ENCODE measurements at places on chromosomes 2 and 18.

DNA sequence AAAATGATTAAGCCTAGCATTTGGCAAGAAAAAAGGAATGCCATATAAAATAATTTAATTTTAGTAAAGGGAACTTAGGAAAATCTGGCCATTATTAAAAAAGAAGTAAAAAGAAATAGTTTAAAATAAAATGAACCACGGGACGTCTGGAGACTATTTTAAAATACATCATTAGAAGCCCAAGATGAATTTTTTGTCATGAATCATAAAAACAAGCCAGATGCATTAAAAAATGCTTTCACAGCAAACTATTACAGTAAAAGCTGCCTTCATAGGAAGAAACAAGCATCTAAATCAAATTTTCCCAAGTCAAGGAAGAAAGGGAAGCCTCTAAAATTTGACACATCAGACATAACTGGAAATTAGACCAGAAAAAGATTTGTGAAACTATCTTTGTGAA is 33.0 kb downstream of the COL5A2 start:
- DNase-seq: no peak

DNA sequence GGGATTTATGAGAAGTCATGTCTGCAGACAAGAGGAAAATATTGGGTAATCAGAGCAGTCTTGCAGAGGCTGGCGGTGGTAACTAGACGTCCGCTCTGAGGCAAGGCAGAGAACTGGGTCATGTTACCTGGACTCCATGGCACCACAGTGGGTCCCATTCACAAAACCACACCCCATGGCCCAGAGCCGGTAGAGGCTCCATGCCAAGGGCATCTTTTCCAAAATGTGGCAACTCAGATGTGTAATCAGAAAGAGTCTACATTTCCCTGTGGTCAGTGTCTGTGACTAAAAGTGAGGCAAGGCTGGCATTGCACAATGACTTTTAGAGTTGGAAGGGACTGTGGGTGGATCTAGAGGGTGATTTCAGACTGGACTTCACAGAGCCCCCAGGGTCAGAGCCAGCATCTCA is 113.1 kb downstream of the MREG start:
- DNase-seq: peak; percentile 66

- no peak for DNase-seq
Measured at GRCh38 chr2:240269380-240269779, 128.9 kb upstream of the OTOS start.

DNA sequence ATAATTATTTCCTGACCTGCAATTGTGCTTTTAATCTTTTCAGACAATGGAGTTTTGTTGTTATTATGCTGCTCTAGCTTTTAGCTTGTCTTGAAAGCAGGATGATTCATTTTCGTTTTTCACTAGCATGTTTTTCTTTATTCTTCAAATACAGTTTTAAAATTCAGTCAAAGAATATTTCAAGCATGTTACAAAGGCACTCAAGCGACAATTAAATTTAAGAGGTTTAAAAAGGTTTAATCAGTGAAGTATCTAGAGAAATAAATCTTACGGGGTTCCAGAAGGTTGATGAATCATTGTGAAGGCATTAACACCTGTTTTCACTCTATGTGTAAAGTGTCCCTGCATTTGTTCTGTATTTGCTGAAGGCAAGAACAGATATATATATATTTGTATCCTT is 390.7 kb upstream of the TMEFF2 start:
- DNase-seq: no peak

DNA sequence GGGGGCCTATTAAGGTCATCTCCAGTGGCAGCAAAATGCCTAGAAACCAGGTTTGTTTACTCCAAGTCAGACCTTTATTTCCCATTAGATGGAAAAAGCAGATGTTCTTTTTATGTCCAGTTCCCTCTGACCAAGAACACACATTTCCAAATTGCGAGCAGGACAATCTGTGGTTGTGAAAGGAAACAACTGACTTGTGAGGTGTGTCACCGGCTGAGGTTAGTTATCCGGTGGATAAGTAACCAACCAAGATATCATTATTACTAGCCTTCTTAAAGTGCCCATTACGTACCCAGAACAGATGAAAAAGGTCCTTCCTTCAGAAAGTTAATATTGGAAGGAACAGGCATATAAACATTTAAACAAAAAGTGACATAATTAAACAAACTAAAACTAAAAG is 112.9 kb downstream of the THADA start:
- peak; percentile 69 for DNase-seq

- DNase-seq: no peak
Measured at GRCh38 chr2:175840256-175840655, 161.8 kb downstream of the LNPK start.

DNA sequence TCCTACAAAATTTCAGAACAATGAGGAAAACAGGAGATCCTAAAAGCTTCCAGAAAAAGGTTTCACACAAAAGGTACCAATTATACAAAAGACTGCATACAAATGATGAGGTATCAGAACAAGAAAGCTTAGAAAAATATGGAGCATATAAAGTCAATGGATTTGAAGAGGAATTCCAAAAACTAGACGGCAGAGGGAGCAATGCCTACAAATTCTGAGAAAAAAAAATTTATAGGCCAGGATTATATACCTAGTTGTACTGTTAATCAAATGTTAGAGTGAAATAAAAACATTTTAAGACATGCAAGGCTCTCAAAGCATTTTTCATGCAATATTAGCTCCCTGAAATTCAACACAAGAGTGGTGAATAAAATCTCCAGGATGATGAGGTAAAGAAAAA is 106.2 kb downstream of the ZRANB3 start:
- no peak for DNase-seq

DNA sequence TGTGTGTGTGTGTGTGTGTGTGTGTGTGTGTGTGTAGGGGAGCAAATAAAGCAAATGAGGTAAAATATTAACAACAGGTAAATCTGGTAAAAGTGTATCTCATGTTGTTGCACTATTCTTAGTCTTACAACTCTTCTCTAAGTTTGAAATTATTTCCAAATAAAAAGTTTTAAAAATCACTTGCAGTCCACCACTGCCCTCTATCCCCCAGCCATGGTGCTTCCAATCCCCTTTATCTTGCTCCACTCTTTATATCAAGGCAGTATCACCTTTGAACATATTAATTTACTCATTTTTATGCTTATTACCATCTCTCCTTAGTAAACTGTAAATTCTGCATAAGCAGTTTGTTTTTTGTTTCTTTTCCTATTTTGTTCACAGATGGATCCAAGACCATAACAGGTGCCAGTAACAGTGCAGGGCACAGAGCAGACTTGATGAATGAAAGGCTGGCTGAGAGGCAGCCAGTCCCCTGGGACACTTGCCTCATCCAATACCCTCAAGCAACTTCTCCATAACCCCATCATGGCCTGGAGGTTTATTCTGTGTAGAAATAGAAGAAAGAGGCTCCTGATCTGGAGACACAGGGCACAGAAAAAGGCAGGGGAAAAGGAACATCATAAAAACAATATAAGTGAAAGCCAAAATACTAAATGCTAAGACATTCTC is 67.6 kb downstream of the LDAH start:
- peak; percentile 5 for DNase-seq

GRCh38 chr2:20450201-20450999 is 3.5 kb downstream of the RHOB start:
- DNase-seq: peak; percentile 95

DNA sequence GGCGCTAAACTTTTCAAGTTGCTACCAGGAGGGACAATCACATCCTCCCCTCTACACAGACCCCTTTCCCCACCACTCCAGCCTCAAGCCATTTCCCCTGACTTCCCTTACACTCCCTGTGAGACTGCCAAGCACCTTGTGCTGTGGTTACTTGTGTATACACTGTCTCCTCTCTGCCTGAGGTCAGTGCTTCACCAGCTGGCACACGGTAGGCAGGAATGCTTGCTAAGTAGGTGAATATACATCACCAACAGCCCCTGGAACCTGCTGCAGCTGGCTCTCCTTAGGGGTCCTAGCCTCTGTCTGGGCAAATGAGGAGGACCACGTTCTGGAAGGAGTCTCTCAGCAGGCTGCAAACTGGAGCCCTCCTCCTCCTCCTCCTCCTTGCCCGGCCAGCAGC is 38.3 kb upstream of the ACAA2 start:
- no peak for DNase-seq

DNA sequence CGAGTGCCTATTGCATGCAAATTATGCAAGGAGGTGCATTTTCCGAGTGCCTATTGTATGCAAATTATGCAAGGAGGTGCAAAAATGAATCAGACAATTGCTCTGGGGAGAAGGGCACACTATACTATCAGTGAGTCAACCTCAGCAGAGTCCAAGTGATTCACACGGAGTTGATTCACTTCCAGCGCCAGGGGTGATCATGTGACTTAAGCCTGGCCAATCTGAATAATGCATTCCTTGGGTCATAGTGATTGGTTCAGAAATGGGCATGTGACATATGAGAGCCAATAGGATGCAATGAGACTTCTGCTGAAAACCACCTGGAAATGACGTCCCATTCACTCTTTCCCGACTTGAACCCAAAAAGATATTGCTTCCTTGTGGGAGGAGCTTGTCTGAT is 152.2 kb downstream of the DAW1 start:
- DNase-seq: no peak

- DNase-seq: peak; percentile 33
Measured at GRCh38 chr2:100018341-100019193, 123.8 kb downstream of the AFF3 start.

DNA sequence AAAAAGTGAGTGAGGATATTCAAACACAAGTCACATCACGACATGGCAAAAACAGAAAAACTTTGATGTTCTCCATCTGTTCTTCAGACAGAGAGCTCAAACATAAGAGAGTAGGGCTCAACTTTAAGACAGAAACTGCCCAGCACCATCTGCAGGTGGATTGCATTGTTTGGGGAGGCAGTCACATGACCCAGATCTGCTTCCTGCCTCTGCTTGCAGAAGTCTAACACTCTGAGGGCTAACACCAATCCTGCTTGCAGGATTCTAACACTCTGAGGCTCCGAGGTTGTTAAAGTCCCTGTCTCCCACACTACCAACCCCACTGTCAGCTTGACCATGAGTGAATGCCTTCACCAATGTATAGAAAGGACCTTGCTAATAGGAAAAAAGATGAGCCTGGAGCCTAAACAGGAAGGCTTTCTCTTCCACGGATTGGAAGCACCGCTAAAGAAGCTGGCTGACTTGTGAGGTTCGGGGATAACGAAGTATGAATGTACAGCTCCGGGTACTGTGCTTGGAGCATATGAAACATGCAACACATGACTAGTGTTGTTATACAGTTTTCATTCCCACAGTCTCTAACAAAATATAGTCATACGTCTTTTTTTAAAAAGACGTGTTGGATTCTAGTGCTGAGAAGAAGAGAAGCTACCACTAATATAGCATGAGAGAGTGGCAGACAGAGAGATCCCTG is 176.6 kb upstream of the CREB1 start:
- no peak for DNase-seq

- peak; percentile 51 for DNase-seq
Measured at GRCh38 chr18:12657684-12658425, at the start of gene SPIRE1. Gene SPIRE1 (minus strand): TSS chr18:12658107. CDS start chr18:12657866, 241 bp downstream.

GRCh38 chr2:125224830-125225229 is 1199.7 kb downstream of the CNTNAP5 start:
- no peak for DNase-seq

DNA sequence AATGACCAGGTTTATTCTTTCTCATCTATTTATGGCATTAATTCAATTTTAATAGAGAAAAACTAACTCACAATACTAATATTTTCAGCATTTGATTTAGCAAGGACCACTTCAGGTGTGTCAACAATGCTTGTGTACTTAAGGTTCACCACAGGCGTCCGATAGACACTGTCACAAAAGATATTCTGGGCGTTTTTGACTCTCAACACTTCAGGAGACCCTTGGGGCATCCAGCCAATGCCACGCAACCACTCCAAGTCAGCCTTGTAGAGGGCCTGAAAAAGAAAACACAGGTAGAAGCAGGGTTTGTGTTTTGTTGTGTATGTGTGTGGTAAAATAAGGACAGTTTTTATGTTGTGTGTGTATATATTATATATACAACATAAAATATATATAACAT is 158.2 kb downstream of the NEB start:
- DNase-seq: no peak

- no peak for DNase-seq
Measured at GRCh38 chr18:10128921-10129501, 215.2 kb downstream of the VAPA start.

GRCh38 chr18:79786304-79786703 is 11.4 kb upstream of the KCNG2 start:
- DNase-seq: no peak

DNA sequence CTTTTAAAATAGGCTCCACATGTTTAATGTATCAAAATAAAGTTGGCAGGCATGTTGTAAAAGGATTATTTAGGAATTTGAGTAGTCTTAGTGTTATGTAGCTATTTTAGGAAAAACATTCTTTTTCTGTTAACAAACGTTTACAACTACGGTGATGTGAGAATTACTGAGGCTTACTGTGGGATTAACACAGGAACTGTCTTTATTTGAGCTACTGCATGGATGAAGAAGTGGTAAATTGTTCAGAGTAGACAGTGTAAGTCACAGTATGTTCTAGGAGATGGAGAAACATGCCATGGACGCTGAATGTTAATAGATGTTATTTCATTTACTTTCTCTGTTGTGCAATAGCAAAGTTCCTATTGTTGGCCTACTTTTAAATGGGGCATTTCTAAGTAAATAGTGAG is 1.6 kb downstream of the PPM1B start:
- DNase-seq: peak; percentile 62

DNA sequence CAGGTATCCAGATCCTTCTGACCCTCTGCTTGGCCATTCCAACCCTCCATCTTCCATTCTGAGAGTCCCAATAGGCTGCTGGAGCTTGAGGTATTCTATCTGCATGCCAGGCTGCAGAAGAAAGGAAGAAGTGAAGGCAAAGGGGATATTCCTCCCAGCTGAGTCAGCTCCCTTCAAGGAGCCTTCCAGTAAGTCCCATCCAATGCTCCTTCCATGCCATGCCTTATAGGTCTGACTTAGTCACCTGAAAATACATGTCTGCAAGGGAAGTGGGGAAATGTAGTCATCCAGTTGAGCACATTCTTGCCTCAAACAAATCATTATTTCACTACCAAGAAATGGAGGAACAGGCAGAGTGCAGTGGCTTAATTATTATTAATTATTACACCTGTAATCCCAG is 464.6 kb downstream of the CNTNAP5 start:
- peak; percentile 20 for DNase-seq

- DNase-seq: peak; percentile 98
Measured at GRCh38 chr18:9643549-9643948, 29.2 kb upstream of the PPP4R1 start.

DNA sequence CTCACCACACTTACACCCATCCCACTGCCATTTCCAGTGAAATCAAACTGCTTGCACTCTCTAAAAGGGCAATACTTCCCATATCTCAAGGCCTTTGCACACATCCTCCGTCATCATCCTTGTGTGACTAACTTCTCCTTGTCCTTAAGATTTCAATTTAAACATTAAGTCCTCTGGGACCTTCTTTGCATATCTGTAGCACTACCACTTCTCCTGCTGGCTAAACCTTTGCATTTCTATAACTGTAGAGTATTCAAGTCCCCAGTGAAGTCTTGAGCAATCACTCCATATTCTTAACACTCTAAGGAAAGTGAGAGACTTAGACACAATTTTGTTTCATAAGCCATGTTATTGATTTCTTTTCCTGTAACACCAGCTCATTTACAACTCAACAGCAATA is 136.8 kb upstream of the EPHA4 start:
- no peak for DNase-seq

- DNase-seq: no peak
Measured at GRCh38 chr2:15076668-15077067, 444.2 kb downstream of the LRATD1 start.
